ENCODE measurements at places on chromosomes 6 and 20.
A peak's percentile ranks its signal among the peaks of the same experiment; 100 is the strongest.

- DNase-seq: no peak
Measured at GRCh38 chr6:131130554-131130940, 4.7 kb upstream of the AKAP7 start.

DNA sequence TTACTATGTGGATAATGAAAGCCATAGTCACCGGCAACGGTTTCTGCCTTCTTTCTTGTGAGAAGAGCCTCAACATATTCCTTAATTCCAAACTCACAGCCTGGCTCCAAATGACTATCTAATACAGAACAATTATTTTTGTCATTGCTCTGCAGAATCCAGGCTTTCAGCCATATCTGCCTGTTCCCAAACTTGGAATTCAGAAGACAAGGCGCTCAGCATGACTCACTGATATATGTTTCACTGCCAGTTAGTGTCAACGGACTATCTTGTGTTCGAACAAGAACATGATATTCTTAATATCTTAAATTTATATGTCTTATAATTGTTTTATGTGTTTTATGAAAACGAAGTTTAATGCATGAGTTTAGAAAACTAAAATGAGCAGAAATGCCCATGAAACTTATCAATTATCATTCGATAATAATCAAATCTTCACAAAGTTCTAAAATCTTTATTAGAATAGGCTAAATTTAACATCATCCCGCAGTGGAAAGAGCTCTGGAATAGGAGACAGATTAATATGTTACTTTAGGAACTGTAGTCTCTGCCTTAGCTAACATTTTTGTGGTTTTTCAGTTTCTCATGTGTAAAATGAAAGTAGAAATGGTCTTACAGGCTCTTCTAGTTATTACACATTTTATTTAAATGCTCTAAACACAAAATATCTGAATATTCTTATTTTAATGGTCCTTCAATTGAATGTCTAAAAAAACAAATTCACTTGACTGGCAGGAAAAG, 669.3 kb upstream of the GJE1 start:
- no peak for DNase-seq

DNA sequence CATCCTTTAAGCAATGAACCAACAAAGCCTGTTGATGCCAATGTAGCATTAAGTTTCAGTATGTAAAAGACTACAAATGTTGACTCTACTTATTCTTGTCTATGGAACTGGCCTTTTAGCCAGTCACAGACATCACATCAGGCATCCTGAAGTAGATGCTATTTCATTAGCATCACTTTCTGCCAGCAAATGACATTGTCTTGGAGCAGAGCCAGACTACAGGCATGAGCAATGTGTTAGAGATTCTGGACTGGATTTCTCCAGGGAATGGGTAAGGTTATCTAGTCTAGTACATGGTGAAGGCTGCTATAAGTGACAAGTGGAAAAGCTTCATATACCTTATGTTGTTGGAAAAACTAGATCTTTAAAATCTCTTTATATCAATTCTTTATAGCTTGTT, 142.9 kb downstream of the ADGRB3 start:
- no peak for DNase-seq

GRCh38 chr20:32010666-32011065, 428 bp downstream of the CCM2L start:
- DNase-seq: no peak

- no peak for DNase-seq
Measured at GRCh38 chr6:84449220-84449619, 221.8 kb upstream of the CEP162 start.

GRCh38 chr6:149074832-149075258, 242.7 kb upstream of the TAB2 start:
- no peak for DNase-seq

GRCh38 chr6:158561938-158562337, 2.0 kb downstream of the TMEM181 start:
- no peak for DNase-seq

- DNase-seq: peak; percentile 79
Measured at GRCh38 chr6:82246802-82247504, 591 bp downstream of the IBTK start.

GRCh38 chr20:52104546-52105441, 86.8 kb downstream of the ZFP64 start:
- DNase-seq: peak; percentile 82

- no peak for DNase-seq
Measured at GRCh38 chr6:33216117-33216649, 7.9 kb downstream of the RING1 start.

DNA sequence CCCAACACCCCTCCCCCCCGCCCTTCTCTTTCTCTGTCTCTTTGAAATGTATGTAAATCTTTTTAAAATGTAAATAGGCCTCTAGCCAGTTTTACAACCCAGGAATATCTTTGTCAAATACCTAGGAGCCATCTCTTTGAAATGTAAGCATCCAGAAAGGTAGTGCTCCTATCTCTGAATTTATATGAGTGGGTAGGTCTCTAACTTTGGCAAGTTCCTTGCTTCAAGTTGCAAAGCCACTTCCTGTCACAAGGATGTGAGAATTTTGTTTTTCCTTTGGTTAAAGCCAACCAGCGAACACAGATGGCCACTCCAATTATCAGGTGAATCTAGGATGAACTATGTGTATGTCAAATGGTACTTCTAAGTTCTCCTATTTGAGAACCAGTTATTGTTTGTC, 6.2 kb upstream of the DEFB132 start:
- DNase-seq: peak; percentile 48

DNA sequence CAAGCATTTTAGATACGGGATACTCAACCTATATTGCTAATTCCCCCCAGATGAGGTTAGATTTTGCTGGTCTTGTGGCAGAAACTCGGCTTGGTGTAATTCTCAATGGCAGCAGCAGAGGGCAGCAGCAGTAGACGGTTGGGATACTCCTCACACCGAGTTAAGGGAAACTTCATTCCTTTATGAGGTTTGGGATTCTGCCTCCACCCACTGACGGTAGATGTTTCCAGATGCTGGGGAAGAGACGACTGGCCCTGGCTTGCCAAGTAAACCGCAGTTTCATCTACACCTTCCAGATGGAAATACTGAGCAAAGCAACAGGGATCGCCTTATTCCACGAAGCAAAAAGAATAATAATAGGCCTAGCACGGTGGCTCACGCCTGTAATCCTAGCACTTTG, 8.2 kb upstream of the TBC1D7 start:
- peak; percentile 90 for DNase-seq

DNA sequence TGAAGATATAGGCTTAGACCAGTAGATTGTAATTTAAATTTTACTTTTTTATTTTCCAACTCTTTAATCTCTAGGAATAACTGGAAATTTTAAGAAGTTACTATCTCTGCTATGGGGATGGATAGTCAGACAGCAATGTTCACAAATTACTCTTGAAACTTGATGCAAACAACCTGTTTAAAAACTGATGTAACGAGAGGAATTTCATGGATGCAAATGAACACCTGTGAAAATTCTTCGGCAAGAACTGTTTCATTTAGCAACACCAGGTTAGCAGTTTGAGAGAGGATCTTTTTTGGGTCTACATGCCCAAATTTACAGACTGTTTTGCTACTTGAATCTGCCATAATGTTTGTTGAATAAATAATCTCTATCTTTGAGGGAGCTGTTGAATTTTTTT, 20.0 kb upstream of the RSPH3 start:
- no peak for DNase-seq

DNA sequence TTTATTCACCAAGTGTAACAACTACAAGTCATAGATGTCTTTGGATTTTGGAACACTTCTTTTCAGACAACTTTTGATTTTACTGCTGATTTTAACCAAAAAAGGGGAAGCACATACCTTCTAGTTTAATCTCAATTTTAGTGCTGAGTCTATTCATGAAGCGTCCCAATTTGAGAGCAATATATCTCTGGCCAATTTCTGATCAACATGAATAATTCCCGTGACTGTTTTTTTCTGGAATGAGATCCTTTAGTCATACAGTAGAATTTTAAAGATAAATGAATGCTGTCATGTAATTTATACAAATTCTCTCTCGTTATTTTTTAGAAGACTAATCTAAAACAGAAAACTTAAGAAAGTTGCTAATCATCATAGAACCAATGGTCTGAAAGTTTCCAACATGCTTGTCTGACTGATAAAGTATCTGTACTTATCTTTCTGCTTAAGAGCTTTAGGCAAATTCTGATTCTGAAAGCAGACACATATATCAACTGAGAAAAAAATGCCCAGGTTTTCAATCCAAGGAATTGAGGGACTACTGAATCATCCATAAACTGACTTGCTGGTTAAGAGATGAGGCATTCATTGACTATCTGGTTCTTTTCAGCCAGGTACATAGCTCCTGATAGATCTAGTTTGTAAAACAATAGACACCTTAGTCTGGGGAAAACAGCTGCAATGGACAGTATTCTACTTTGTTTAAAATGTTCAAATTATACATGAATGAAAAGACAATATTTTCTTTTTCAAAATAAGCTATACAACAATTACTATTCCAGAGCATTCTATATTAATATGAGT, 657.5 kb downstream of the RFPL4B start:
- DNase-seq: no peak

DNA sequence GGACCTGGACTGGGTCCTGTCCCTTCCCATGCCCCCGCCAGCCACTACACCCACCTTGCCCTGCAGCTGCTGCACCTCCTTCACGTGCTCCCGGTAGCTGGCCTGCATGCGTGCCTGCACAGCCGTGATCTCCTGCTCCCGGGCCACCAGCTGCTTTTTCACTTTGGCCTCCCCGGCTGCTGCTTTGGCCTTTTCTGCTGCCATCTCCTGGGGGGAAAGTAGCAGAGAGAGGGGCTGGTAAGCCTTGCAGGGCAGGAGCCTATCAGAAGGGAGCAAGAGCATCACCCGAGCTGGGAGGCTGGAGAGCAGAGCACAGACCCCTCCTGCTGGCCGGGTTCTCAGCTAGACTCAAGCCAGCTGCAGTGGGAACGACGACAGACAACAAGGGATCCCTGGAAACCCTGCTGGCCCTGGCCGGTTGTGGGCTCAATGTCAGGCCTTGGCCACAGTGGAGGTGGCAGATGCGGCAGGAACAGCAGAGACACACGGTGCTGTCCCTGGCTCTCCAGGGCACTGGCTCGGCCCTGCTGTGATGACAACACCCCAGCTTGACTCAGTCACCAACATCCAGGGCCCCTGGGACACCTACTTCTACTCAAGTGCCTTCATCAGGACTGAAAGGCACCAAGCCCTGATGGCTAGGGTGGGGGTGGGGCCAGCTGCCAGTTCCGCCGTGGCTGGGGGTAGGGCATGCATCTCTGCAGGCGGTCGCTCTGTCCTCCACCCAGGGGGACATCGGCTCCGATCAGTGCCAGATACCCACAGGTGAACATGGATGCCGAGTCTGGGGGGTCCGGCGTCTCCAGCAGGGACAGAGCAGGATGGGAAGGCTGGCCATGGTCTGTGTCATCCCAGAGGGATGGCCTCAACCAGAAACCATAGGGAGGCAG, 45.3 kb downstream of the RRBP1 start:
- peak; percentile 84 for DNase-seq

- peak; percentile 15 for DNase-seq
Measured at GRCh38 chr20:43744966-43745730, 18.3 kb upstream of the GTSF1L start.

GRCh38 chr20:34150306-34151000, 38.4 kb upstream of the EIF2S2 start:
- no peak for DNase-seq

DNA sequence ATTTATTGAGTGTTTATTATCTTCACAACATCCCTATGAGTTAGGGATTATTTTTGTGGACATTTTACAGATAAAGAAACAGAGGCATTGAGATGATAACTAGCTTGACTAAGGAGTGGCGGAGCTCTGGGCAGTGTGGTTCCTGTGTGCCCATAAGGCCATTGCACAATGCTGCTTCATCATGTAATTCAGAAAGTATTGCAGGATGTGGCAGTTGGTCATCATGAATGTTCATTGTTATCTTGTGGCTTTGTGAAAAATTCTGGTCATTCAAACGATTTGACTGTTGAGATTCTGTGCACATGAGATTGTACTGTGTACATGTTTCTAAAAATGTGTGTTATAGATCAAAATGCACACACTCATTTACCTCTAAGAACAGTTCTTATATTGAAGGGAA, 150.8 kb downstream of the ESR1 start:
- DNase-seq: no peak

DNA sequence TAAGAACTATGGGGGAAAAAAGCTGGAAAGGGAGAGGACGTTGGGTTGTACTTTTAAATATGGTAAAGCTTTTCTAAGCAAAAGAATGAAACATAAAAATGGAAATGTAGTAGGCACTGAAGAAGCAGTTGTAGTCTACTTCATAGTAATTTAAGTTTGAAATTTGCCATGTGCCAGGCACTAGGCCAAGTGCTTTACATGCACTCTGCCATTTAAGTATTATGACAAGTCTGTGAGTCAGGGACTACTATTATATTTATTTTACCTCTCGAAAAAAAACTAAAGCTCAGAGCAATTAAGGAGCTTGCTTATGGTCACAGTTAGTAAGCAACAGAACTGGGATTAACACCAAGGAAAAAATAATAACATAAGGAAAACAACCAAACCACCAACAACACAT, 257.8 kb downstream of the GMDS start:
- DNase-seq: no peak

DNA sequence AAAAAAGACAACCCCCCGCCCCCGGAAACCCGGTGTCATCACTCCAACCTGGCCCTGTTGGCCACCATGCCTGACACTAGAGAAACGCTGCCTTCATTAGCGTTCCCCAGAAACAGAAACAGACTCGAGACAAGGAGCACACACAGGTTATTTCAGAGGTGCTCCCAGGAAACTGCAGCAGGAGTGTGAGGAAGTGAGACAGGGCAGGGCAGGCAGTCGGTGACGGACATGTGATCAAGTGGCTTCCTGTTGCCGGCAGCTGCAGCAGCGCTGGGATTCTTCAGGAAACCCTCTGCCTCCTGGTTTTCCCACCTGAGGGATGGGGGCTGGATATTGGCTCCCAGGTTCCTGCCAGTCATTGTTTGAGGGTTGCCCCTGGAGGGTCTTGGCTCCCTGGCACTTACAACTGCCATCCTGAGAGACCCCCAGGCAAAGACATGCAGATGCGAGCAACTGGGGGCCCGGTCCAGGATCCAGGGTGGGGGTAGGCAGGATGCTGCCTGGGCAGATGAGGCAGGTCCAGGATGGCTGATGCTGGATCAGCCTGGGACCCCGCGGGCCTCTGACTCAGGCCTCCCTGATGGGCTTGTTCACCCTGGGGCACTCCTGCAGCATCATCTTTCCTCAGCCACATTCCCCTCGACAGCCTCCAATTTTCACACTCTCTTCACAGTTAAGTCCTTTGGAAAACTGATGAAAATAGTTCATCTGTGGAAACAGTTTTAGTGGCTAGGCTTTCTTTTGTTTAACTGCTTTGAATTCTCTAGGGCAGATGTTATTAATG, 150.7 kb upstream of the SYNDIG1 start:
- DNase-seq: no peak

GRCh38 chr20:3068075-3068474, 3.3 kb upstream of the OXT start:
- DNase-seq: no peak

- peak; percentile 85 for DNase-seq
Measured at GRCh38 chr6:36123270-36124139, 6.8 kb upstream of the MAPK13 start.

DNA sequence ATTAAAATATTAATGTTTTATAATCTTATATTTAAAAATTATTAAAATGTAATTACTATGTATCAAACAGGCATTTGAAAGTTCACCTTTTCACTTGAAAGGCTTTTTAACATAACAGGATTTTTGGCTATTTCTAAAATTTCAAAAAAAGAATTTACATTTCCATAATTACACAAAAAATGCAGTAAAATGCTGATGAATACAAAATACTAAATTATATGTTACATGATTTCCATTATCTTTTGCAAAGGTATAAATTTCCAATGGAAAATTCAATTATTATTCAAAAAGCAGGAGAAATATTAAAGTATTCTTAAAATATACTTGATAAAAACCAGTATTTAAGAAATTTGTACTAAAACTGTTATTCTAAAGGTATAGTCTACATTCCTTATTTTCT, 66.1 kb downstream of the PHIP start:
- DNase-seq: no peak

Data from ELF-1 (cell line).